ENCODE measurements at places on chromosomes 13 and 19.

DNA sequence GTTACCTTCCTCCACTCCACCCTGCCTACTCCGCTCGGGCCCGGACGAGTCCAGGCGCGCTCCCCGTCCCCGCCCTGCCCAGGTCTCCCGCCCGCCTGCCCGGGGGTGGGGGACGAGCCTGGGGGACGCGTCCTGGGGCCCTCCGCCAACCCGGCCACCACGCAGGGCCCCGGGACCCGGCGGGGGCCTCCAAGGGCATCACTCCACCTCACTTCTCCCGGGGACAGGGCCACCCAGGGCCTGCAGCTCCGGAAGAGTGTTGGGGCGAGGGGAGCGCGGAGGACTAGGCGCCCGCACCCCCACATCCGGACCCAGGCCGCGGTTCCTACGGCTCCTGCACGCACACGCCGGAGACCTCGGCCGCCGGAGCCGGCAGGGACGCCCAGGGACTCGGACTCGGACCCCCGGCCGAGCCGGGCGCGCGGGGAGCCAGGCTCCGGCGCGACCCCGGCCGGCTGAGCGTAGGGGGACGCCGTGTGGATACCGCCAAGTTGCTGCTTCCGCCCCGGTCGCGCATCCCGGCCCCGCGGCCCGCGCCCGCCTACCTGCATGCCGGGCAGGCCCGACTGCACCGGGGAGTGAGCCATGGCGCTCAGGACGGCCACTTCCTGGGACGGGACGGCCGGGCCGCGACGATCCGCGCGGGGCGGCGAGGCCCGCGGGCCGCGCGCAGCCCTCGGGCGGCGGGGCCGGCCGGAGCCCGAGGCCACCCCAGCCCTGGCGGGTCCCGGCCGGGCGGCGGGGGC, 534 bp downstream of the STK24 start:
- DNase-seq: no peak

GRCh38 chr19:19652482-19653295, 9.2 kb upstream of the GMIP start:
- no peak for DNase-seq

GRCh38 chr19:16442386-16443276, 29.1 kb downstream of the EPS15L1 start:
- DNase-seq: no peak

- no peak for DNase-seq
Observed at GRCh38 chr13:112072534-112073244, 5.7 kb downstream of the SOX1 start.

DNA sequence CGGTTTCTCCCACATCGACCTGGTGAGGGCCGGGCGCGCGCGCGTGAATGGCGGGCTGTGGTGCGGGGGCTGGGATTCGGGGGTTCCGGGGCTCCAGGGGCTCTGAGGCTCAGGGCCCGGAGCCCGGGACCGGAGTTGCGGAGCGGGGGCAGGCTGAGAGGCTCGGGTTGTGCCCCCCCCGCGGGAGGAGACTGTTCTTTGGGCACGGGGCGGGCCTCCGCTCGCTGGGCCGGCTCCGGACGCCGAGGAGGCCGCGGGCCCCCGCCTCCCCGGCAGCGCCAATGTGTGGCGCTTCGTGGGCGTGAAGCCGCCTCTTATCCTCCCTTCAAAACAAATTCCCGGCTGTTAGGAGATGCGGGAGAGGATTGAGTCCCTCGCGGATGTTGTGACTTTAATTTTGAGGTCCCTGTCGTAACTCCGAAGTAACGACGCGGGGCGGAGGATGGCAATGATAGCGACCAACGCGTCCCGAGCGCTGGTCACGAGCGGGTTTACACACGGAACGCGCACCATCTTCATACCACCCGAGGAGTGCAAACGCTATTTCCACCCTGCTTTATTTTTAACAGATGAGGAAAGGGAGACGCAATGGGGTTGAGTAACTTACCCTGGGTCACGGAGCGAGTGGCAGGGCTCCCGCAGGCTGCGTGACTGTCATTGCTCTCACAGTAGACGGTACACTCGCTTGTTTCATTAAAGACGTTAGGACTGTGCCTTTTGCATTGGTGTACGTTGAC, 536 bp downstream of the UBA2 start:
- peak; percentile 1 for DNase-seq

DNA sequence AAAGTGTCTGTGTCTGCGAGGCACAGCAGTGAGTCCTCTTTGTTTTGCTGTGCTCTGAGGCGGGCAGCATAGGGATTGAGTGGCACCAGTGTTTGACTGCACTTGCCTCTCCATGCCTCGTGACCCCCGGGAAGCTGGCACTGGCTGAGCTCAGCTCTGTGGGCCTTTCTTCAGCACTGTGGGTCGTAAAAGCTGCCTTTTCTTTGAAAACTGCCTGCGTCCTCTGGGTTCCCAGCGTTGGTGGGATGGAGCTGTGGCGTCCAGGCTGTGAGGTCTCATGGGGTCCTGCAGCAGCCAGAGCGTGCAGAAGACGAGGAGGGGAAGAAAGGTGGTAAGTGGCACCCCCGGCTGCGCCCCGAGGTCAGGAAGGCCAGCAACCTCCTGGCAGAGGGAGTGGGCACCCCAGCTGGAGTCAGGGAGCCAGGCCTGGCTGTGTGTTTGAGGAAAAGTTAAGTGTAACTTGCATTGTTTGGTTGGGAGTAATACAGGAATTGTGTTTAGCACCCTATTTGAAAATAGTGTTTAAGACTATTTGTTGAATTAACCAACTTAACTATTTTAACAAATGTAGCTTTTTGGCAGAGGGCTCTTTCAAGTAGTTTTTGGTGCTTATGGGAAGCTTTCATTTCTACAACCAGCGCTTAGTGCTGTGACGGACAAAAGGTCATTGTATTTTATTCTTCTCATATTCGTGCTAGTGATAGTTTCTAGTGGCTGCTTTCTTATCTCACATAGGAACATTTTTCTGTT, 79.3 kb upstream of the TEX29 start:
- DNase-seq: no peak

GRCh38 chr19:2503521-2504109, 27.7 kb downstream of the GADD45B start:
- DNase-seq: peak; percentile 45

DNA sequence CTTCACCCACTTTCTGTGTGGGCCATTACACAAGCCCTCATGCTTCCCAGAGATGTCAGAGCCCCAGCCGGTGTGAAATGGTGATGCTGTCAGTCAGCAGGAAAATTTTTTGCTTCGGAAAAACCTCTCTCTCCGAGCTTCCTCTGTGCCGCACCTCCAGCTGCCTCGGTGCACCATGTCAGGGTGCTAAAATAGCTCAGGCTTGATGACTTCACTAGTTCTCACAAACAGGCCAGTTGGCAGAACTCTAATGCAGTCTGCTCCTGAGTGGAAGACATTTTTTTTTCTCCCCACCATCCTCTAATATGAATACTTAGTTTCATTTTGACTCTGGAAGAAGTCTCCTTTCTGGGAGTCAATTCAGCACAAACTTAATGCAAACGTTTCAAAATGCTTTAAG, 71.3 kb downstream of the KLF12 start:
- no peak for DNase-seq

DNA sequence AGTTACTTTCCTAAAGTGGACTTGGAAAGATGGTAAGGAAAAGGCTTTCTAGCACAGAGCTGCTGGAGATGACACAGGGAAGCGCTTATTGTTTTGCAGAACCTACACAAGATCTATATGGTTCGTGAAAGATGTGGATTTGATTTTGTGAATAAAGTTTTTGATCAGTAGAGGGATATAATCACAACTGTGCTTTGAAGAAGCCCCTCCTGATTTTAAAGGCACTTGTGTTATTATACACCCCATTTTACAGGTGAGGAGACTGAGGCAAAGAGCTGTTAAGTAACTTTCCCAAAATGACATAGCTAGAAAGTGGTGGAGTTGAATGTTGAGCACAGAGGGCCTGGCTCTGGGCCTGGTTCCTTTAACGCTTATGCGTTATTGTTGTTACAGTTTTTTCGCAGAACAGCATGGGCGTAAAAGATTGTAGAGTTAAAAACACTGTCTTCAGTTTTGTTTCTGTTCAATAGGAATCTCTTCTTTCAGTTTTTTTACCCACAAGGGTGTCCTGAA, 1.4 kb downstream of the TDRD3 start:
- DNase-seq: no peak

DNA sequence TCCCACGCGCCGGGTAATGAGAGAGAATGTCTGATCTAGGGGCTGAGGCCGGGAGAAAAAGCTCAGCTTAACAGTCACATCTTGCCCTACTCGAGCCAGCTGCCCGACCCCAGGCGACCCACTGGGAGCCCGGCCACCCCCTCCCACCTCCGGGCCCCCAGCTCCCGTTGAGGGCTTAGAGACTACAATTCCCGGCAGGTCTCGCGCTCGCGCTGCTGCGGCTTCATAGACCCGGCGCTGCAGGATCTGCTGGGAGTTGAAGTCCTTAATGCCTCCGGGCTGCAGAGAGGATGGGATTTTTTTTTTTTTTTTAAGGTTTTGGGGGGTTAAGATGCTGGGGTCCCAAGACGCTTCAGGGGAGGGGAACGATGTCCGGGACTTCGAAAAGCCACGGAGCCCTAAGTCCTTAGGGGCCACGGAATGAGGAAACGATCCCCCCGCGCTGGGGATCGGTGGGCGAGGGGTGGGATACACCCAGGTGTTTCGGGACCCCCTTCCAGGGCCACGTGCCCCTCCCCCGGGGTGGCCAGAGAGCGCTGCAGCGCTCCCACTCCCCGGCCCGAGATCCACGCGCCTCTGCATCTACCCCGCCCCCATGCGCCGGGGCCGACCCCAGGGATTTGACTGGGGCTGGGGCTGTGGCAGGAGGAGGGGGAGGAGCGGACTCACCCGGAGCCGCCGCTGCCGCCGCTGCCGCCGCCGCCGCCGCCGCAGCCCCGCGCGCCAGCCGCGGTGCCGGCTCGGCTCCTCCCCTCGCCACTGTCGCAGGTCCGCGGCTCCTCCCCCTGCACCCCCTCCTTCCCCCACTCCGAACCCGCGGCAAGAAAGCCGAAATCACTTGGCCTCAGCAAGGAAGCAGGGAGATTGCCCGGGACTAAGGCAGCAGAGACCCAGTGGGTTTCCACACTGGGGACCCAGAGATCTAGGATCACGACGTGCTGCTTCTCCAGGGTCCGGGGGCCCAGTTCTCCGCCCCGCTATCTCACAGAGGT, at the start of gene SYT3:
SYT3 (minus strand) TSS at position 761 of the 992 bp plus-strand sequence. CDS start 2,470 bp downstream, outside the sequence.
- DNase-seq: no peak

GRCh38 chr19:14265290-14266036, 59.5 kb upstream of the ADGRL1 start:
- DNase-seq: no peak

DNA sequence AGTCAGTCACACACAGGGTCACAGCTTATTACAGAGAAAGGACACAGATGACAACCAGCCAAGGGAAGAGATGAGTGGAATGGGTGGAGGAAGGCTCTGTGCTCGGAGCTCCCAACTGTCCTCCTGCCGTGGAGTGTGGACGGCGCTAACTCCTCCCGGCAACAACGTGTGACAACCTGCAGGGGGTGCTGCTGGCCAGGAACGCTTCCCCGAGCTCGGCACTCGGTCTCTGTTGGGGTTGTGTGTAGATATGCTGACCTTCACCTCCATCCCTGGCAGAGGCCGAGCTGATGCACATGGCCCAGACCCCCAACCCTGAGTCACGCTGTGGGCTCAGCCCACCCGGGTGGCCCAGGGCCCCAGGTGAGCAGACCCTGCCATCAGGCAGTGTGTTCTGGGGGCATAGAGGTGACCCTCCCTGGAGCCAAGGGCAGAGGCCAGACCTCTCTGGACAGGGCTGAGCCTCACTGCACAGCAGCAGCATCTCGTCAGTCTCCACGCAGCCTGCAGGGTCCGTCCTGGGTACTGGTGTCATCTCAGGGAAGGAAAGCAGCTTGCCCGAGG, 14.1 kb downstream of the ZNF444 start:
- DNase-seq: no peak

DNA sequence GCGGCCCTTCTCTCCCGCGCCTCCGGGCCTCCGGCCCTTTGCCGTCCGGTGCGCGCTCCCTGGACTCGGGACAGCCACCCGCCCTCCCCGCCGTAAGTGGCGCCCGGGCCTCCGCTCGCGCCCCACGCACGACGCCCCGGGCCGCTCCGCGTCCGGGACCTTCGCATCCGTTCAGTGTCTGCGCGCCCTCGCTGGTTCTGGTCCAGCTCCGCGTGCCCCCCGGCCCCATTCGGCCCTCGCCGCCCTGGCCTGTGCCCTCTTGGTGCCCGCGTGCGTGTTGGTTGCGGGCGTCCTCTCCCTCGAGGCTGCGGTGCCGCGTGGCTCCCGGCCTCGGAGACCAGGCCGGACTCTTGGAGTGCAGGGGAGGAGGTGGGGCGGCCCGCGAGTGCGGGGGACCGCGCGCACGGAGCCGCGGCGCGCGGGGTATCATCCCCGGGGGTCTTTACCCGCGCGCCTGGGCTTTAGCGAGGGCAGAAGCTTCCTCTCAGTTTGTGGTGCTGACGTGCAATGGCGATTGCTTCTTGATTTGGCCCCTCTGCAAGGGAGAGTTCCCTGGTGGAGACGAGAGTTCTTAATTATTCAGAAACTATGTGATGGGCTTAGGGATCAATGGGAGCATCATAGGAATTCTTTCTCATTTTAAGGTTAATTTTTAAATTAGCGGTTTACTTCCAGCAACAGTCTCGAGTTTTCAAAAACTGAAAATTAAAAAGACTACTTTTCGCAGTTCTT, 757 bp downstream of the WASF3 start:
- no peak for DNase-seq

DNA sequence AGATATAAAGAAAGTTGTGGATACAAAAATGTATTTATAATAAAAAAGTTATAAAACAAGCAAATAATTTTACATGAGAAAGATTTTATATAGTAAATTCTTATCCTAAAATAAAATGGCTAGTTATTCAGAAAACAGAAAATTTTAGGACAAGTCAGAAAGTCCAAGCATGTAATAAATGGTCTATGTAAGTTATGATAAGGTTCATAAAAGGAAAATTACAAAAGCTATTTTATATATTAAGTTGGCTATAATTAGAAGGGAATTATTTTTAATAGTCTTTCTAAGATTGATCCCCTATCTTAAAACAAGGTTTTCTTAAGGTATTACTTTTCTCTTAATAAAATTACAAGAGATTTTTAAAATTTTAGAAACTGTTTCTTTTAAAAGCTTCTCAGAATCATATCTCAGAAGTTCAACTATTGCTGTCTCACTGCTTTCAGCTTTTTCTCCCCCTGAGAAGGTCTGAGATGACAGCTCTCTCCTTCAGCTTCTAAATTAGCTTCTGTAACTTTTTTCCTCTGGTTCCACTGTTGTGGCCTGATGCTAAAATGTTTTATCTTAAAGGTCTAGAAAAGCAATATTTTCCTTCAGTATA, 8.7 kb downstream of the CCDC169 start:
- no peak for DNase-seq

DNA sequence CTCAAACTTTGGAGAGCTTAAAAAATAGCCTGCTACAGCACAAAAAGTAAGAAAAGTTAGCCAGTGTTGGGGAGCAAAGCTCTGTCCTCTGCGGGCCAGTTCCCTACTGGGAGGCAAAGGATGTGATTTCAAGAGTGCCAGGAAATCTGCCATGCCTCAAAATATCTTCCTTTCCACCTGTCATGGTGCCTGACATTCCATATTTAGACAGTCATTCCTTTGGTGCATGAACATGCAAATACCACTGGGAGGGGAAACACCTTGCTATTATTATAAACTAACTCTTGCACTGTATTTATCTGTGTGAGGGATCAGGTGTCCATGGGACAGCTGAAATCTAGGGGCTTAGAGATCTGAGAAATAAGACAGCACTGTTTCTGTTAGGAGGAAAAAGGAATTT, 10.3 kb downstream of the FREM2 start:
- DNase-seq: no peak

- no peak for DNase-seq
Observed at GRCh38 chr13:78015782-78016181, 97.2 kb upstream of the EDNRB start.

GRCh38 chr19:3413796-3414327, 47.5 kb downstream of the NFIC start:
- no peak for DNase-seq

- no peak for DNase-seq
Observed at GRCh38 chr13:44578067-44578400, 1.9 kb upstream of the TSC22D1 start.

All from effector memory CD4-positive, alpha-beta T cell (primary cell).